ENCODE measurements at places on chromosomes 12 and 14.
A peak's percentile ranks its signal among the peaks of the same experiment; 100 is the strongest.

DNA sequence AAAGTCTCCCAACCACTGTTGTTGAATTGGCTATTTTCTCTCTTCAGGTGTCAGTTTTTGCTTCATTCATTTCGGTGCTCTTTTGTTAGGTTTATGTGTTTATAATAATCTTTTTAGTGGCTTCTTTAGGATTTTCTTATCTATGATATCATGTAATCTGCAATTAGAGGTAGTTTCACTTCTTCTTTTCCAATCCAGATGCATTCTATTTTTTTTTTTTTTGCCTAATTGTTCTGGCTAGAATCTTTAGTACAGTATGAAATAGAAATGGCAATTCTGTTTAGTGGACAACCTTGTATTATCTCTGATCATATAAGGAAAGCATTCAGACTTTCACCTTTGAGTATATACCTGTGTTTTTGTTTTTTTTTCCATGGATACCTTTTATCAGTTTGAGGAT lies 17.4 kb downstream of the CNOT2 start:
- H3K36me3 ChIP-seq = no peaks in the 10 kb centered on the region
- peaks cover 20% of the 10 kb centered on the region for H3K4me1 ChIP-seq
- H3K27me3 ChIP-seq = no peaks in the 10 kb centered on the region

DNA sequence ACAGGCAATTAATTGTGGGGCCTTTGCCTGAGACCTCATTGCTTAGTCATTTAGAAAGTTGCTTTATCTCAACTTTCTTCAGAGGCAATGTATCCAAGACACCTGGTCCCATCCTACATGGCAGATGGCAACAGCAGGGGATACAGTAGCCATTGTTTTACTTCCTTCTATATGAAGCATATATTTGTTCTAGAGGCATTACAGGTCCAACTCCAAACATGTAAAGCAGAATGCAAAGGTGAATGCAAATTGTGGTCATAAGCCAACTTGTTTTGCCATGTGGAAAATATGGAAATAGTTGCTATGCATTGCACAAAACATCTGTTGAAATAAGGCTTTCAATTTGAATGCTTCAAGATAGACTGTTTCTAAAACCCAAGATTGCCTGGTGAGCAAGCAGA lies 109.8 kb upstream of the BCAT1 start:
- H3K27me3 ChIP-seq = no peaks in the 10 kb centered on the region
- H3K4me1 ChIP-seq = no peaks in the 10 kb centered on the region

GRCh38 chr12:69459477-69459876 lies 10.7 kb upstream of the FRS2 start:
- no peak for DNase-seq
- H3K27me3 ChIP-seq = no peaks in the 10 kb centered on the region
- no peaks in the 10 kb centered on the region for H3K4me1 ChIP-seq
- no peak overlapping the region for H3K27ac ChIP-seq
- no peaks in the 10 kb centered on the region for H3K36me3 ChIP-seq

GRCh38 chr14:103002578-103003350 lies 54.6 kb downstream of the CDC42BPB start:
- H3K27ac ChIP-seq = no peak overlapping the region
- no peak overlapping the region for H3K4me3 ChIP-seq
- H3K4me1 ChIP-seq = no peaks in the 10 kb centered on the region

GRCh38 chr14:99803803-99804202 lies 10.6 kb downstream of the EML1 start:
- H3K27ac ChIP-seq = no peak overlapping the region
- H3K36me3 ChIP-seq = no peaks in the 10 kb centered on the region
- no peaks in the 10 kb centered on the region for H3K4me1 ChIP-seq
- no peaks in the 10 kb centered on the region for H3K27me3 ChIP-seq
- no peak for DNase-seq

DNA sequence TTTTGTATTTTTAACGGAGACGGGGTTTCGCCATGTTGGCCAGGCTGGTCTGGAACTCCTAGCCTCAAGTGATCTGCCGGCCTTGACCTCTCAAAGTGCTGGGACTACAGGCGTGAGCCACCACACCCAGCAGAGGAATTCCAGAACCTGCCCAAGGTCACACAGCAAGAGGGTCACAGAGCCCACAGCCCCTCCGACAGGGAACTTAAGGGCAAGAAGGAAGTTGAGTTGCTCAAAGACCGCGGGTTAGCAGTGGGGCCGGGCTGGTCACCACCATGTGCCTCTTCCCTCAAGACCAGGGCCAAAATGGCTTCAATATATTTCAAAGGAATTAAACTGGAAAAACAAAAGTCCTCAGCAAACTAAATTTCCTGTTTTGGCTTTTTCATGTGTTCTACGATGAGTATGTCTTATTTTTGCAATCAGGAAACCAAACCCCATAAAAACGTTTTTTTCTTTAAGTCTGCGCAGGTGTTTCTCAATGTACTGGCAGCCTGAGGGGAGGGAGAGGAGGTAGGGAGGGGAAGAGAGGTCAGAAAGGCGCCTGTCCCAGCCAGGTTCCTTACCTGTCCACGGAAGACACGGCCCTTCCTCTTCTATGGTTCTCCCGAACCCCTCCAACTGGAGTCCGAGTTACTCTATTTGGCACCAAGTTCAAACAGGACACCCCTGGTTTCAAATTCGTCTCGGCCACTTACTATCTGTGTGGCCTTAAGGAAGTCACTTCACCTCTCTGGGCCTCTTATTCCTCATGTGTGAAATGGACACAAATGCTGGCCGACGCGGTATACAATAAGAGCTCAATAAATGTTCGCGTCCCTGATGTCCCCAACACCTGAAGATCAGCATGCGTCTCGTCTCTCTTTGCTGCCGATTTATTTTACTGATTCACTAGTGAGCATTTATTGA lies 778 bp downstream of the SLC8B1 start:
- no peaks in the 10 kb centered on the region for H3K27me3 ChIP-seq
- H3K36me3 ChIP-seq = peaks cover 4% of the 10 kb centered on the region
- H3K4me3 ChIP-seq = peak overlapping the region; percentile 86
- DNase-seq = no peak

DNA sequence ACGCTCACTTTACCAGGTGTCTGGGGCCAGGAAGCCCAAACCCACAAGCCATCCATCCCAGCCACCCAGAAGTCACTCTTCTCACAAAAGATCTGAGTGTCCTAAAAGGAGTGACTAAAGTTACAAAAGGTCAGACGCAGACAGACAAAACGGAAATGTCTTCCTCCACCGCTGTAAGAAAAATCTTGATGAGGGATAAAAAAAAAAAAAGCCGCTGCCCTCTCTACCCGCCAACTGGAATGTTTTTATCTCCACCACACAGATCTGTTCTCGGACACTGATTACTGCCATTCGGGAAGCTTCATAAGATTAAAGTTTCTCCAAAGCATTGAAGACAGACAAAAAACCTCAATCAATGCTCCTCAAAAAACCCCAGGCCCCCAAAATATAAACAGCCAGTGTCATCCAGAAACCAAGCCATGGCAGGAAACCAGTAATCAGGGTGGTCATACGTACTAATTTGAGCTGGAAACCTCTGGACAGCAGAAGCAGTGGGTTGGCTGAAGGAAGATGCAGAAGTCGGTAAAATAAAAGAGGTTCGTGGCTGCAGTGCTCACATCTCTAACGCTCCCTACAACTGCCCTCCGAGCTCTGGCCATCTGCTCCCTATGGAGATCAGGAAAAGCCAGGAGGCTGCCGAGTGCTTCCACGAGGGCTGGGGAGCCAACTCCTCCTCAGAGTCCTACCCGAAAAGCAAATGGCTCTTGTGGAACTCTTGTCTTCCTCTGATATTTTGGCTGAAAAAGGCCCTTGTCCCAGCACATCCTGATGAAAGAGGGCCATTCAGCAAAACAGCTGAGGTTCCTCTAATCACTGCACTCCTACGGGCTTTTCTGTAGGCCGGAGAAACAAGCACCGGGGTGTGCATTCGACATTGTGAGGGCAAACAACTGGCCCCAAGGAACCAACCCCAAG lies 30.3 kb downstream of the SSH1 start:
- peak overlapping the region; percentile 47 for H3K4me3 ChIP-seq
- peaks cover 20% of the 10 kb centered on the region for H3K36me3 ChIP-seq
- no peak for DNase-seq
- peak overlapping the region; percentile 76 for H3K27ac ChIP-seq

GRCh38 chr14:56224229-56224628 lies 106.0 kb downstream of the PELI2 start:
- H3K27ac ChIP-seq = no peak overlapping the region
- no peaks in the 10 kb centered on the region for H3K27me3 ChIP-seq
- no peak overlapping the region for H3K4me3 ChIP-seq
- peaks cover 4% of the 10 kb centered on the region for H3K4me1 ChIP-seq
- no peak for DNase-seq
- H3K36me3 ChIP-seq = no peaks in the 10 kb centered on the region

DNA sequence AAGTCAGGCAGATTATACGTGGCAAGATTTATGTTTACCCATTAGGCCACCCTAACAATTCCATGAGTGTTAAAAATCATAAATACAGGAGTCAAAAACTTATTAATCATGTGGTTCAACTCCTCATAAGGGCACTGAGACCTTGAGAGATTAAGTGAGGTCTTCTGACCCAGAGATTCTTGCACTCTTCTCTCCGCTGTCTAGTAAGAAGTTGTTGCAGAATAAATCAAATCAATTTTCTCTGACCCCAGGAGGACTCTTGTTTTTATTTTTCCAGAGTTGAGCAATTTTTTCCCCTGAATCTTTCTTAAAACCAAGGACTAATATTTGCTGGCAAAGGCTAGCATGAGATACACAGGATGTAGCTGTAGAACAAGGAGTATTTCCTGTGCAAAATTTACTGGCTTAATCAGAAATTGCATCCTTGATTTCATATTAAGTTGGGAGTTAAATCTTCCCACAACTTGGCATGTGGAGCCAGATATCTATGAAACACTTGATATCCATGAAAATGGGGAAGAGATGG lies 90.9 kb upstream of the PTHLH start:
- no peak overlapping the region for H3K27ac ChIP-seq
- H3K36me3 ChIP-seq = no peaks in the 10 kb centered on the region
- H3K4me3 ChIP-seq = no peak overlapping the region
- H3K27me3 ChIP-seq = no peaks in the 10 kb centered on the region
- H3K4me1 ChIP-seq = peaks cover 5% of the 10 kb centered on the region

DNA sequence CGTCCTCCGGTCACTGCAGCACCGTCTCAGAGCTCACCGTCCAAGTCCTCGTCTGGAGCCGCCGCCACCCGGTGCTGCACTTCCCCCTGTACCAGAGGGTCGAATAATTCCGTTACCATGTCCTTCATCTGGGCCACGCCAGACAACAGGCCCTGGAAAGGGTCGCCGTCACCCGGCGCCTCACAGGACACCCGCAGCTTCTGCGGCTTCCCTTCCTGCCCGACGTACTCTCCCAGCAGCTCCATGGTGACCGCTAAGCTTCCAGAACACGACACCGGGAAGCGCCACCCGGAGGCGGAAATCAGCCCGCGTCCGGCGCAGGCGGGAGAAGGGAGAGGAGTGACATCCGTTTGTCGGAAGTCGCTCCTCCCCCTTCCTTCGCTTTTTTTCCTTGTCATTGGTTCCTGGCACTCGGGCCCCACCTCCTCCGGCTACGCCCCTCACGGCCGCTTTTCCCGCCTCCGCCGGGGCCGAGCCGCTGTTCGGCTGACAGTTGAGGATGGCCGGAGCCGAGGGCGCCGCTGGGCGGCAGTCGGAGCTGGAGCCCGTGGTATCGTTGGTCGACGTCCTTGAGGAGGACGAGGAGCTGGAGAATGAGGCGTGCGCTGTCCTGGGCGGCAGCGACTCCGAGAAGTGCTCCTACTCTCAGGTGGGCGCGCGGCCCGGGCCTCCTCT lies at the start of the genes GON7 and UBR7:
GON7 (minus strand) TSS at position 273 of the 675 bp plus-strand sequence; CDS start at position 245, 28 bp downstream.
UBR7 (plus strand) TSS at position 464 of the 675 bp plus-strand sequence; CDS start at position 500, 36 bp downstream.
- H3K27ac ChIP-seq = peak within 1 kb of the TSS; percentile 86
- H3K27me3 ChIP-seq = no peaks in the 10 kb centered on the region
- peak; percentile 97 for DNase-seq
- peaks cover 8% of the 10 kb centered on the region for H3K4me1 ChIP-seq
- H3K36me3 ChIP-seq = peaks cover 10% of the 10 kb centered on the region

GRCh38 chr12:124867401-124867930 lies 3.8 kb upstream of the SCARB1 start:
- no peaks in the 10 kb centered on the region for H3K4me1 ChIP-seq
- no peak for DNase-seq
- no peak overlapping the region for H3K4me3 ChIP-seq
- no peaks in the 10 kb centered on the region for H3K36me3 ChIP-seq
- H3K27ac ChIP-seq = no peak overlapping the region
- H3K27me3 ChIP-seq = no peaks in the 10 kb centered on the region

- no peak overlapping the region for H3K4me3 ChIP-seq
- H3K36me3 ChIP-seq = no peaks in the 10 kb centered on the region
- no peaks in the 10 kb centered on the region for H3K4me1 ChIP-seq
- no peak for DNase-seq
- H3K27ac ChIP-seq = no peak overlapping the region
These were observed 146.8 kb upstream of the KITLG start for GRCh38 chr12:88726806-88727720.

- H3K27me3 ChIP-seq = no peaks in the 10 kb centered on the region
- peaks cover 6% of the 10 kb centered on the region for H3K36me3 ChIP-seq
- no peaks in the 10 kb centered on the region for H3K4me1 ChIP-seq
- H3K4me3 ChIP-seq = no peak overlapping the region
- no peak overlapping the region for H3K27ac ChIP-seq
- no peak for DNase-seq
These were observed 7.8 kb downstream of the GMFB start for GRCh38 chr14:54480830-54481562.

- no peaks in the 10 kb centered on the region for H3K27me3 ChIP-seq
- H3K4me3 ChIP-seq = no peak overlapping the region
- no peaks in the 10 kb centered on the region for H3K4me1 ChIP-seq
- no peaks in the 10 kb centered on the region for H3K36me3 ChIP-seq
These were observed 62.9 kb downstream of the DPF3 start for GRCh38 chr14:72830786-72831594.

GRCh38 chr12:2629051-2629450 lies 165.7 kb upstream of the FKBP4 start:
- no peak for DNase-seq
- H3K4me3 ChIP-seq = no peak overlapping the region
- H3K36me3 ChIP-seq = peaks cover 22% of the 10 kb centered on the region
- no peaks in the 10 kb centered on the region for H3K27me3 ChIP-seq
- H3K27ac ChIP-seq = no peak overlapping the region

GRCh38 chr14:62301080-62301479 lies 538.9 kb downstream of the SNAPC1 start:
- H3K4me1 ChIP-seq = no peaks in the 10 kb centered on the region
- no peaks in the 10 kb centered on the region for H3K27me3 ChIP-seq

DNA sequence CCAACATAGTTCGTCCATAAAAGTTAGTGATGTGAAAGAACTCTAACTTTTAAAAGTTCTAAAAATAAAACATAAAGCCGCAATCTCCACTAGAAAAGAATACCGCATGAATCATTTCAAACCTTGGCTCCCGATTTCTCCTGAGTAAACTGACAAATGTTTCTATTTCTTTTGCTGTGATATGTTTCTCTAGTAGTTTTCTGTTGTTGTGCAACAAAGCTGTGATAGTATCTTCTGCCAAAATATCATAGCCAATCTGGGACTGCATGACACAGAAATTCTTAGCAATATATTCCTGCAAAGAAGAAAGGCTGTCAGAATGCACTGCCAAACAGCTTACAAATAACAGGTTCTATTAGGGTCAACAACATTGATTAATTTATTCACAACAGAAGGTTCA lies 174.0 kb downstream of the ITPR2 start:
- no peaks in the 10 kb centered on the region for H3K27me3 ChIP-seq
- no peak overlapping the region for H3K27ac ChIP-seq
- H3K4me1 ChIP-seq = no peaks in the 10 kb centered on the region
- H3K4me3 ChIP-seq = no peak overlapping the region

GRCh38 chr12:8917031-8917430 lies 2.7 kb downstream of the PHC1 start:
- H3K4me3 ChIP-seq = no peak overlapping the region
- H3K27ac ChIP-seq = no peak overlapping the region
- DNase-seq = no peak
- H3K36me3 ChIP-seq = peaks cover 27% of the 10 kb centered on the region
- no peaks in the 10 kb centered on the region for H3K27me3 ChIP-seq

Data from ascending aorta (tissue), 2 donors.